ENCODE measurements at places on chromosomes 4 and X.

DNA sequence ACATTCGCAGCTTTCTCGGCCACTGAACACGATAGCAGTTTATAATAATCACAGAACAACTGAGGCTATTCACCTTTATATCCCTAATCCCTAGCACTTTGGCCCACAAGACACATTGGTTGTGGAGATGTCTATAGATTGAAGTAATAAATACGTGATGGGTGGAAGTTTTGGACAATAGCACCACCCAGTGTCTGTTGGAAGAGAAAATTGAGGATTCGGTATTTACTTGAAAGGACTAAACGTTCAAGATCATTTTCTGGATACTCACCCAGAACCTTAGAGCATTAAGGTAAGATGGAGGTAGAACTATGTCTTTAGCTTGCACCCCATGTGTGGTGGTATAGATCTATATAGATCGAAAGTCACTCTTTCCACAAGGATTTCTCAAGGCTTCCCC, 787 bp upstream of the TMSB15A start:
- DNase-seq: peak; percentile 6

- DNase-seq: no peak
Observed at GRCh38 chr4:111066887-111067286, 444.0 kb upstream of the PITX2 start.

DNA sequence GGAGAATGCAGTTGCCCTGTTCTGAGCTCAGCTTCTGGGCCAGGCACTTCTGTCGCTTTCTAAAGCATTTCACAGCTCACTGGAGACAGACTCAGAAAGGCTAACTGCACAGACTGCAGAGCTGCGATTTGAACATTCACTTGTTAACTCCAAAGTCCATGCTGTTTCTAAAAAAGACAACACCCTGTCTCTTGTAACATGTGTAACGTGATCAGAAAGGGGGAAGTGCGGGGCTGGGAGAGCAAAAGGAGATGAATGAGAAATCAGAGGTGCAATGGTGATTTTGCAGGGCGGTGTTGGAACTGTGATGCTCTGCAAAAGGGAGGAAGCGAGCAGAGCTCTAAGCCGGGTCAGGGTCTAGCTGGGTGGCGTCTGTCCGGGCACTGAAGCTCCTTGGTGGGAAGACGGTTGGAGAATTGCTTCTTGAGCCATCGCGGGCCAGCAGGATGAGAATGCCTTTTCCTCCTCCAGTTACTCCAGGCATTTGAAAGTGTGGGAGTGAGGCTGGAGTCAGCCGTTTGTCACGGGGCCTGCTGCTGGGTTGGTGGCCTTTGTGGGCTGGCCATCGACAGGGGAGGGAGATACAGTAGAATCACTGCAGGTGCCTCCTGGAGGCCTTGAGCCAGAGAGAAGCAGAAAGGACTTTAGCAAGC, 20.3 kb downstream of the TBC1D14 start:
- peak; percentile 8 for DNase-seq

- no peak for DNase-seq
Observed at GRCh38 chr4:6107114-6107791, 89.0 kb upstream of the C4orf50 start.

- DNase-seq: no peak
Observed at GRCh38 chr4:162523171-162523570, 359.4 kb upstream of the FSTL5 start.

DNA sequence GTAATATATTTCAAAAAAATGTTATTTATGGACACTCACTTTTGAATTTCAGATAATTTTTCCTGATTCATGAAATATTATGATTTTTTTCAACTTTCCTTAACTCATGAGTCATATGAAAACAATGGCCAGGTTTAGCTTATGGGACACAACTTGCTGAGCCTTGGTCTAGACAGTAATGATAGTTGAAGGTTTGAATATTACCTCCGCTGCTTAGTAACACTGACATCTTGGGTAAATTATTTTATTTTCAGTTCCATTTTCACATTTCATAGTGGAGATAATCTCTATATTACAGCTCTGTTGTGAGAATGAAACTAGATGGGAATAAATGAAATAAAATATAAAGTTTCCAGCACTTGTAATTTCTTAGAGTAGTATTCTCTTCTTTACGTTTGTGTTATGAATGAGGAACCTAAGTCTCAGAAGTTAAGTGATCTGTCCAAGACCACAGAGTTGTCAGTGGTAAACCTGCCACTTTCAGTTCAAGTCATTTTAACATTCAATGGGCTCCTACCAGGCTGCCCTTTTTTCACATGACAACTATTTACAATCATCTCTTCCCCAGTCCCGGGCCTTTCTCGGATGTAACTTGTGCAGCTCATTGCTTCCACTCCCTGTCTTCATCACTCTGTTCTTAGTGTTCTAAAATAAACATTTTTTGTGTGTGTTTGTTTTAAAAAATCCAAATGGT, 46.8 kb upstream of the GC start:
- DNase-seq: no peak

DNA sequence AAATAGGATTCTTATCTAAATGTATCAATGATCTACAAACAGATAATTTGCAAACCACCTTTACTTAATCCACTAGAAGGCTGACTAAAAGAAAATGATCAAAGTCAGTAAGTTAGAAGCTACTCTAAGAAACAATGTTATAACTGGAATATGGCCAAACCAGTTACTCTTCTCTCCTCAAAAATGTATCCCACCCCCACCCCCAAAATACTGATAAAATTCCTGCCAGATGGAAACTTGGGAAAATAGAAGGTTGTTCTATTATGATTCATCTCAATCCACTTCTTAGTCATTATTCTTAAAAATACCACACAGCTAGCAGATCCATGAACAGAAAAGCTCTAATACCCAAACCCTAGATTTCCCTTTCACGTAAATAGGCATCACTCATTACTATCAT, 206.4 kb downstream of the KLHL13 start:
- no peak for DNase-seq

DNA sequence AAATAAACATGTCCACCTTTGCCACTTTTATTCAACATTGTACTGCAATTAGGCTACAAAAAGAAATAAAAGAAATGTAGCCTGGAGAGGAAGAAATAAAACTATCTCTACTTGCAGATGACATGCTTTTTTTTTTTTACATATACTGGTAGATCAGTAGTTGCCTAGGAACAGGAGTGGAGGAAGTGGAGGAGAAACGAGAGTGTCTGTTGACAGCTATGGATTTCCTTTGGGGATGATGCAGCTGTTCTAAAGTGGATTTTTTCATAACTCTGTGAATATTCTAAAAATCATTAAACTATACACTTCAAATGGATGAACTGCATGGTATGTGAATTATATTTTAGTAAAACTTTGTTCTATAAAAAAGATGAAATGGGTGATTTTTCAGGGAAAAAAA, 116.4 kb downstream of the ANAPC4 start:
- no peak for DNase-seq

DNA sequence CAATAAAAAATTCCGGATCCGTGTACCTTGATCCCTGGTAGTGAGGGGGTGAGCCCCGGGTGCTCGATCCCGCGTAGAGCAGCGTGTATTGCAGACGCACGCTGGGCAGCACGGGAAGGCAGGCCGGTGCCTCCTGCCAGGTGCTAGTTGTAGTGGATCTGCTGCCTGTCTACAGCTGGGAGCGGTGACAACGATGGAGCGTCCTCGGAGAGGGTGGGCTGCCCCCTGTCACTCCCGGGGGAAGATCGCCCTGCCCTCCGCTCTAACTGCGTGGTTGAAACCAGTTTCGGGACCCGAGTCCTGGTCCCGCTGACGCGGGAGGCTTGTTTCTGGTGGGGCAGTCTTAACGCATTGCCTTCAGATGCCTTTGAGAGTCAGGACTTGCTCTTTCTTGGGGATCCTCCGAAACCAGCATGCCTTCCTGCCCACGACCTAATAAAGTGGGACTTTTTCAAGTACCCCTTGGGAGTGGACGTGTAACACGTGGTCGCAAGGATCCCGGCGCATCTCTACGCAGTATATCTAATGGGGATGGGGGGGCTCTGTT, 2.7 kb upstream of the NKX6-1 start:
- no peak for DNase-seq

DNA sequence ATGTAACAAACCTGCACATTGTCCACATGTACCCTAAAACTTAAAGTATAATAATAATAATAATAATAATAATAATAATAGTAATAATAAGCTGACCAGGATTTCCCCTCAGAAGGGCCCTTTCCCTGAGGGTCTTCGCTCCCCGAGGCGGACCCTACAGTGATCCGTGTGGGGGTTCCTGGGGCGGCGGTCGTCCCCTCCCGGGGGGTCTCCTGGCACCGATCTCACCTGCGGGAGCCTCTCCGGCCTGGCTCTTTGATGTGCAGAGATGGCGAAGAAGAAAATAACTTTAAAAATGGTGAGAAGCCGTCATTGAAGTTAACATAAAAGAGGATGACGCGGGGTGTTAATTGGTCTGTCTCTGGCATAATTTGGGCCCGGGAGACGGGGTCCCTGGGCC, 48.2 kb upstream of the PPP2R3B start:
- DNase-seq: no peak

DNA sequence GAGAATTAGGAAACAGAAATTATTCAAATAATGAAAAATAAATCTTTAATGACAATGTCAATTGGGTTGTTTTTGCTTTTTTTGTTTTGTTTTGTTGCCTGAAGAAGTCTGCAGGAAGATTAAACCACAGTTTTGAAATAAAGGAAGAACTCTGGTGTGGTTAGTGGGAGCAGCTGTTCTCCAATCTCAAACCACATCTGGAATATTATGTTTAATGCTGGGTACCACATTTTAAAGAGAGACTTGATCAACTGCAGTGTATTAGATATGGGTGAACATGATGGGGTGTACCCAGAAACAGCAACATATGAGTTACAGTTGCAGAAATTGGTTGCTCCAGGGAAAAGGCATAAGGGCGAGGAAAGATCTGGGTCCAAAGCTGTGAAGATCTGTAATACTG, 171.2 kb upstream of the RPL34 start:
- no peak for DNase-seq

GRCh38 chrX:69117876-69118526, 47.3 kb downstream of the PJA1 start:
- DNase-seq: no peak

DNA sequence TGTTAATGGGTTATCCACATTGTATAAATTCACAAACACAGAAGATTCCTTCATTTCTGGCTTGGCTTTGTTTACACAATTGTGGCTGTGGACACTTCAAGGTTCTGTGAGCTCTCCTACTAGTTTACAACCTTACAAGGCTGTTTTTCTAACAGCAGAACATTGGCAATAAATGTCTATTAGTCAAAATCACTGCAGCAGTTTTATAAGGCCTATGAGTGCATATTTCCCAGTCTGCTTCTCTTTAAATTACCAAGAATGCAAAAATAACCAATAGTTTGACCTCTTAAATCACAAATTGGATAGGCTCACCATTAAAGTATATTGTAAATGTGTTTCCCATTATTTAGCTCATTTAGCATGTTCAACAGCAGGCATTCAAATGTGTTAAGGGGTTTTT, 239.2 kb downstream of the DKK2 start:
- DNase-seq: no peak

GRCh38 chrX:139831675-139832456, 101.0 kb downstream of the ATP11C start:
- no peak for DNase-seq

- no peak for DNase-seq
Observed at GRCh38 chr4:80086296-80086695, 13.3 kb upstream of the ANTXR2 start.

DNA sequence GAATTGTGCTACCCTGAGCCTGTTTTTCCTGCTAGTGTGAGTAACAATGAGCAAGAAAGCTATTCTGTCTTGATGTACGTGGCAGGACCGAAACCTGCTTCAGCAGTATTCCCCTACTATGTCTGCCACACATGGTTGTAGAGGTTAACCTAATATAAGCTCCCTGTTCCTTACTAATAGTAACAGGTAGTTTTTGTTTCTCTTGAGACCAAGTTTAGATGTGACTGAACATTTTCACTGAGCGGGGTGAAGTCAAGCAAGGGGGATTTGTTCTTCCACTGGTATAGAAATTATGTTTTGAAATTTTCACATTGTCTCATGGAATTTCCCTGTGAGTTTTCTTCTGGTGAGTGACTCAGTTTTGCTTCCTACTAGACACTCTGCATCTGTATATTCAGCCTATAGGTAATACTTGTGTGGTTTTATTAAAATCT, 37.3 kb downstream of the RRAGB start:
- DNase-seq: no peak

DNA sequence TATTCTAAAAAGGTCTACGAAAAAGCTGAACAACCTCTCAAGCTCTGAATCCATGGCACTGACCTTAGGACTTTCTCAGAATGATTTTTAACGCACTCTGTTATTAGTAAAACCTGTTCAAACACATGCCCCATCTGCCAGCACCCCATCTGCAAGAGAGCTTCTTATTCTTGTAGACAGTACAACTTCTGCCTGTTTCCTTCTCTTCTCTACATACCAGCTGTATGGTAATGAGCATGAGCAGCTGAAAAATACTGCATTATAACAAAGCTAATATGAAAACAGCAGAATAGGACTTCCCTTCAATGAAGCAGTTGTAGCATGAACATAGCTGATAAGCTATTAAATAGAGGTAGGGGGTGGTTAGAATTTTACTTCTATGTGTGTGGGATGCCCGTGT, 167.9 kb downstream of the FBXW7 start:
- no peak for DNase-seq

DNA sequence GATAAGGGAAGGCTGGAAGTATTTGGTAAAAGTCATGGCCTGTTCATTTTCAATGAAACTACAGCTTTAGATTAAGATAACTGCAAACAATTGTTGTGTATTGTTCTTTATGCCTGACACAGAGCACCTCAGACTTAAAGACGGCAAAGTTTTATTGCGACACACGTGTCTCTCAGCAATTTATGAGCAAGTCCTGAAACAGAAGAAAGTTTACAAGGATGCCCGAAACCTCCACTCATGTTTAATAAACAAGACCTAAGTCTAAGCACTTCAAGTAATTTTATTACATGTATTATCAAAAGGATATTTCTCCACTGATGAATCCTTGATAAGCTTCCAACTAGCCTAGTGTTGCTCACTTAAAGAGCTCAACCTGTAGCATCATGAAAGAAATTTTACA, 51.0 kb downstream of the DHX15 start:
- DNase-seq: no peak

GRCh38 chr4:72791054-72791453, 222.0 kb upstream of the ADAMTS3 start:
- DNase-seq: no peak

- DNase-seq: no peak
Observed at GRCh38 chr4:8260656-8261111, 8.9 kb upstream of the HTRA3 start.

- no peak for DNase-seq
Observed at GRCh38 chr4:188624370-188624769, 485.1 kb downstream of the TRIML1 start.

GRCh38 chr4:120540625-120541024, 381.9 kb downstream of the PRDM5 start:
- DNase-seq: no peak
